ENCODE measurements at places on chromosomes 13 and 19.

DNA sequence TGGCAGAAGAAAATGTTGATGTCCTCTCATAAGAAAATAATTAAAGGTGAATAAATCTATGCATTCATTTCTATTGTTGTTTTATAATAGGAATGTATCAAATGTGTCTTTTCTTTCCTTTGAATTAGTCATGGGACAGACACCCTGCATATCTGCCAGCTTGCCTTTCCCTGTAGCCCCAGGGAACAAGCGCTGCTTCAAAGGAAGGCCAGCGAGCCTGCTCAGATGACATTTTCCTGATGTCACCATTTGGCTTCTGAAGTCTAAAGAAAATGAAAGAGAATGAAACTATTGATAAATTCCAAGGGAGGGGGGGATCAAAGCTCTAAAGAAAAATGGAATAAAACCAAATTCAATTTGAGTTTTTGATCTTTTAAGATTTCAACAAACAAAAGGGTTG lies 574.8 kb downstream of the IRS2 start:
- DNase-seq = no peak

- no peak for DNase-seq
Measured at GRCh38 chr19:24033963-24034342, 53.0 kb upstream of the ZNF254 start.

DNA sequence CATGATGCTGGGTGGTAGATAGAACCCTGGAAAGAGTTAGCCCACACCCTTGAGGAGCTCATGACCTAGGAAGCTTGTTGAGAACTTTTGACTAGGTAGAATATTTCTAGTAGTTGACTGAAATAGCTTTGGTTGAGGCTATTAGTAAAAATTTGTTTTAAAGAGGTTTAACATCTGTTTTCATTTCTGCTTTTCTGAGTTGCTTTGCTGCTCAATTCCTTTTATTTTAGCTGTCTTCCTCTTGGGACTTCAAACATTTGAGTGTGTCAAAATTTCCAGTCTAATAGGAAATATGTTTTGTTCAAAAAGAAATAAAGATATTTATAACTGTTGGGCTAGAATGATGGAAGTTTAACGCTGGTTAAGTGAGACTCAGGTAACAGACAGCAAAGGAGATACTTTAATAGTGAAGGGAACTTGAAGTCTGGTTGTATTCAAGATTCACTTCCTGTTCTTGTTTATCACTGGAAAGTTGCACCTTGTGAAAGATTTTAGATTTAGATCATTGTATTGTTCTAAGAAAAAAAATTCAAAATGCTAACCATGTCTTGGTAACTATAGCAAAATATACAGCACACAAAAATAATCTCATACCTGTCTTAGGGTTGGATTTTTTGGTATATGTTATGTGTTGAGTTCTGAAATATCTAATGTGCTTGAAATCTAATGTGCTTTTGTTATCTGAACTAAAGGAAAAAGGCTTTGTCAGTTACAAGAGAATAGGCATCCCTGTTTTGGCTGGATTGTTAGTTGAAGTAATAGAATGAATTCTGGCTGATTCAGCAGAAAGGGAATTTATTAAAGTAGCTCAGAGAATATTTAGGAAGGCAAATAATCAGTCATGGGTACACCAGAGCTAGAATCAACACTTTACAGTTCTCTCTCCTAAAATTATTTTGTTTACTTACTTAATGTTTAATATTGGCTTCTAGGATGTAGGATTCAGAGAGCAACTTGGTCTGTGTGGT lies 24.4 kb upstream of the GPR18 start:
- no peak for DNase-seq

GRCh38 chr19:41476583-41476982 lies 33.6 kb downstream of the ERICH4 start:
- no peak for DNase-seq

DNA sequence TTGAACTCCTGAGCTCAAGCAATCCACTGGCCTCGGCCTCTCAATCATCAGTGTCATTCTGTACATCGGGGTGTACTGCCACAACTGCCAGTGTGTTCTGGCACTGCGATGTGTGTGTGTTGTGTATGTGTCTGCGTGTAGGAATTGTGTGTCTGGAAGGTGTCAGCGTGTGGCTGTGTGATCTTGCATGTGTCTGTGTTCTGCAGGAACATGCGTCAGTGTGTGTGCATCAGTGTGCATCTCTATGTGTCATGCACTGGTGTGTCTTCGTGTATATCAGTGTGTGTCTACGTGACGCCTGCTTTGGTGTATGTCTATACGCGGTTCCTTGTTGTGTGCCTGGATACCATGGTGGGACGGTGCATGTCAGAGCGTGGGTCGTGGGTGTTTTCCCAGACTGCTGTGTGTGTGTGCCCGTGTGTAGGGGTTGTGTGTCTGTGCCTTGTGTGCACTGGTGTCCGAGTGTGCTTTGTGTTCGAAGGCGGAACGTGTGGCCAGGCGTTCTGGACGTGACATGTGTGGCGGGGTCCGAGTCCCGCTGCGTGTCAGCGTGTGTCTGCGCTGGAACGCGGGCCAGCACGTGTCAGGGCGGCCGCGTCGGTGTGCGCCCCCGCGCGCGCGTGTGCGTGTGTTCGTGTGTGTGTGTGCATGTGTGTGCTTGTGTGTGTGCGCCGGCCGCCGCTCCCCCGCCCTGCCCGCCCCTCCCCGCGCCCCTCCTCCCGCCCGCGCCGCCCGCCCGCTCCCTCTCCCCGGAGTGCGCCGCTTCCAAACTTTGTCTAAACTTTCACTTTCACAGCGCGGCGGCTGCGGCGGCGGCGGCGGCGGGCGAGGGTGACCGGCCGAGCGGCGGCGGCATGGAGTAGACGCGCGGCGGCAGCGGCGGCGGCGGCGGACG lies at the start of gene NFIX:
TSS of gene NFIX (plus strand) at position 775 of the 895 bp plus-strand sequence. CDS start 363 bp downstream, outside the sequence.
- DNase-seq = peak; percentile 73

DNA sequence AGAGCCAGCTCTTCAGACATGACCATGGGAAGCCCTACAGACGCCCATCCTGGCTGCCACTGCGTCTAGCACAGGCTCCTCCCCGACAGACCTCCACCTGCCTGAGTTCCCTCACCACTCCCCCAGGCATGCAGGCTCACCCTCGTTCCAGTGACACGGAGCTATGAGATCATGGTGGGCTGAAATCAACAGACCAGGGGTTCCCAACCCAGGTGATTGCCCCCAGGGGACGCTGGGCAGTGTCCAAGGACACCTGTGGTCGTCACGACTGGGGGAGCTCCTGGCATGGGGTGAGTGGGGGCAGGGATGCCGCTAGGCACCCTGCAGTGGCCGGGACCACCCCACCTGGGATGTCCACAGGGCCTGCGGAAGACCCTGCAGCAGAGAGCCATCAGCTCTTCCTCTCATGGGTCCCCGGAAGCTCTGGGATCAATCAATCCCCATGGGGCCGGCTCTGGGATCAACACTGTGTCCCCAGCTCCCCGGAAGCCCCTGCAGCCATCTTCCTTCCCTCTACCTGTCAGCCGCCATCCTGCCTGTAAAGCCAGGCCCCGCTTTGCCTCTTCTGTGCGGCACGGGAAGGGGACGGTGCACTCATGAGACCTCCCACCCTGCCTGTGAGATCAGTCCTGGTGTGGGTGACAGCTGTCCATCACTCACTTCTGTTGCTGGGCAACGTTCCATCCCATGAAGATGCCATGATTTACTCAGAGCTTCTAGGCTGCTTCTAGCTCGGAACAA lies 12.8 kb upstream of the MADCAM1 start:
- no peak for DNase-seq

DNA sequence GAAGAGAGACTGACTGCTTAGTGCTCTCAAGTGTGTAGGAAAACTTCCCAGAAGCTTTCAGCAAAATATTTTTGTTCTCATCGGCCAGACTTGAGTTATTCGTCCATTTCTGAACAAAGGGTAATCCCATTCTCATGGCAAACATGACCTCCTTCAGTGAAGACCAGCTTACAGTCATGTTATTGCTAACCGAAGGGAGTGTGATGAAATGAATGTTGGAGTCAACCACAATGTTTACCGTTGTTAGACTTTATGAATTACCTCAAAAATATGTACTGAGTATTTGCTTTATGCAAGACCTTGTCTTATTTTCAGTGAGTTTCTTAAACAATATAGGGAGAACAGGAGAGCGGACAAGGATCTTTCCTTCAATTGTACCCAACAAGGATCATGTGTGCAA lies 228.6 kb downstream of the LMO7 start:
- no peak for DNase-seq

GRCh38 chr19:18519962-18520847 lies 1.7 kb downstream of the ELL start:
- DNase-seq = peak; percentile 56

GRCh38 chr13:21461131-21461530 lies 2.0 kb upstream of the ZDHHC20 start:
- DNase-seq = no peak

DNA sequence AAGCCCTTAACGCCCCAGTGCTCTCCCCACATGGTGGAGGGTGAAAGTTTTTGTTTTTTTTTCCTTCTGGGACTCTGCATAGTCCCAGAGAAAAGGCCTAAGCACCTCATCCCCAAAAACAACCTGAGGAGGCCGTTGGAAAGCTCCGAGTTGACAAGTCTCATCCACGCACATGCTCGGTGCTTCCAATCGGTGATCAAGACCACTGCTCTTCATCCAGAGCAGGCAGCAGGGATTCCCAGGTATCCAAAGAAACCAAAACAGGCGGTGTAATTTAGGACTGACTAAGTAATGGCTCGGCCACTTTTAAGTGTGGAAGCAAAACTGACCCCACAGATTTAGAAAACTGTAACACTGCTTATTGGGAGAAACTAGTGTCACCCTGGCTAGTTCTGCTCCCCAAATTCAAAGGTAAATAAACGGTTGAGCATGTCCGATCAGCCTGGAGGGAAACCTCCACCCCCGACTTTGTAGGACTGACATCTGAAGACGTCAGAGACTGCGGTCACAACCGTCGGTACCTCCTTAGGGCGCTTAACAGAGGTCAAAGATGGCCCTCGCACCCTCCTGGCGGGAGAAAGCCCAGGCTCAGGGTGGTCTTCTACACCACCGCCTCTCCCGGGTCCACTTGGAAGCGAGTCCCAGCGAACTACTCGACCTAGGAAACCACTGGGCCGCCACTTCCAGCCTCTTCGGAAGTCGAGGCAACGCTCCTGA lies 997 bp upstream of the ZNF446 start:
- DNase-seq = no peak

DNA sequence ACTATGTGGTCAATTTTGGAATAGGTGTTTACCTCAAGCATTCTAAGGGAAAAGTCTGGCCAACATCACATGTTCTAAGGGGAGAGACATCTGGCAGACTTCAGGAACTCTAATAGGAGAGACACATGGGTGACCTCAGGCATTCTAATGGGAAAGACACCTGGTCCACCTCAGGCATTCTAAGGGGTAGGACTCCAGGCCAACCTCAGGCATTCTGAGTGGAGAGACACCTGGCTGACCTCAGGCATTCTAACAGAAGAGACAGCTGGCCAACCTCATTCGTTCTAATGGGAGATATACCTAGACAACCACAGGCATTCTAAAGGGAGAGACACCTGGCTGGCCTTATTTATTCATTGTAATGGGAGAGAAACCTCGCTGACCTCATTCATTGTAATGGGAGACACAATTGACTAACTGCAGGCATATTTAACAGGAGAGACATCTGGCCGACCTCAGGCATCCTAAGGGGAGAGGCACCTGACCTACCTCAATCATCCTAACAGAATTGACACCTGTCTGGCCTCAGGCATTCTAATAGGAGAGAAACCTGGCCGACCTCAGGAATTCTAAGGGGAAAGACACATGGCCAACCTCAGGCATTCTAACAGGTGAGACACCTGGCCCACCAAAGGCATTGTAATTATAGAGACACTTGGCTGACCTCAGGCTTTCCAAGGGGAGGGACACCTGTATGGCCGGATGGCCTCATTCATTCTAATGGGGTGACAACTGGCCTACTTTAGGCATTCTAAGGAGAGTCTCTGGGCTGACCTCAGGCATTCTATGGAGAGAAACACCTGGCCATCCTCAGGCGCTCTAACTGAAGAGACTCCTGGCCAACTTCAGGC lies 1346.8 kb downstream of the UQCRFS1 start:
- no peak for DNase-seq

GRCh38 chr19:44845286-44845611 lies 848 bp upstream of the NECTIN2 start:
- no peak for DNase-seq

DNA sequence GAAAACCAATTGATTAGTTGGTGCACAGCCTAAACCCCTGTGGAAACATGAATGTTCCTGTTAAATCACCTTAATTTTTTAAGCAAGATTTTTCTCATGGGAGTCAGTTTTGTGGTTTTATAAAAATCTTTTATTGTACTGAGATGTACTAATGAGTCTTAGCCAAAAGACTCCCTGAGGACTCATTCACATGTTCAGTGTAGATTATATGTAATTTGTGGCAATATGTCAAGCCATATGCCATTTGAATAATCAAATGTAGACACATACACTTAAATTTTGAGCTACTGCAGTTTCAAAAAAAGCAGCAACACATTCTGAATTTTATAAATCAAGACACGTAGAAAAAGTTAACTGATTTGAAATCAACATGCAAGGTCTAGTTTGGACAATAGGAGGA lies 395.2 kb downstream of the MYO16 start:
- no peak for DNase-seq

GRCh38 chr19:2129486-2129885 lies 21.9 kb downstream of the AP3D1 start:
- DNase-seq = no peak

- DNase-seq = no peak
Measured at GRCh38 chr13:109271555-109272541, 514.5 kb downstream of the IRS2 start.

DNA sequence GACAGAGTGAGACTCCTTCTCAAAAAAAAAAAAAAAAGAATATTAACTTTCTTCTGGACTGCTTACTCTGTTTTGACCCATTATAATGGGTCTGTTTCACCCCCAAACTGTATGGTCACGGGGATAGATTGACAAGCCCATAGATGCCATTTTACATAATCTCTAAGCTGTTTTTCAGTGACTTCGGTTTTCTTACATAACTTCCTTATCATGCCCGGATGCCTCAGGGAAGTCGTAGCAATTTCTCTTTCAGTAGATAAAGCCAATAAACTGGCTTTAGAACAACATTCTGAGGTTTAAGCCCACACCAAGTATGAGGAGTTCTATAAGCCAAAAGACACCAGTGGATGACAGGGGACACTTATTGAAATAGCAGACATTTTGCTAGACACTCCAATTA lies 5.9 kb upstream of the ZNF254 start:
- no peak for DNase-seq

DNA sequence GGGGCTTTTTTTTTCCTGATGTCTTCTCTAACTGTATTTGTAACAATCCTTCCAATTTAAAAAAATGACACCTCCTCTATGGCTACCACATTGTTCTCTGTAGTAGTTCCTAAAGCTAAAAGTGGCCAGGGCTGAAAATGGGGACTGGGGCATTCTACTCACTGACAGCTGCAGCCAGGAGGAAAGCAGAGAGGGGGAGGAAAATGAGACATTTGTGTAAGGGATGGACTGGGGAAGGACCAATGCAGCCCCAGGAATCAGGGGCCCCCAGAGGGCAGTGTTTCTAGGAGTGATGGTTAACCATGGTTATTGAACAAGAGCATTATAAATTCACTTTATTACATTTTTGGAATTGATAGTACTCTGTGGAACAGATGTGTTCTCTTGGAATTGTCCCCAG lies 34.3 kb upstream of the C1QTNF9 start:
- DNase-seq = no peak

Data from activated CD8-positive, alpha-beta memory T cell treated with anti-CD3 and anti-CD28 coated beads, Interleukin-2, amount 50 U/mL, for 4 hours (primary cell).